ENCODE measurements at places on chromosomes 16 and 17.
A peak's percentile ranks its signal among the peaks of the same experiment; 100 is the strongest.

DNA sequence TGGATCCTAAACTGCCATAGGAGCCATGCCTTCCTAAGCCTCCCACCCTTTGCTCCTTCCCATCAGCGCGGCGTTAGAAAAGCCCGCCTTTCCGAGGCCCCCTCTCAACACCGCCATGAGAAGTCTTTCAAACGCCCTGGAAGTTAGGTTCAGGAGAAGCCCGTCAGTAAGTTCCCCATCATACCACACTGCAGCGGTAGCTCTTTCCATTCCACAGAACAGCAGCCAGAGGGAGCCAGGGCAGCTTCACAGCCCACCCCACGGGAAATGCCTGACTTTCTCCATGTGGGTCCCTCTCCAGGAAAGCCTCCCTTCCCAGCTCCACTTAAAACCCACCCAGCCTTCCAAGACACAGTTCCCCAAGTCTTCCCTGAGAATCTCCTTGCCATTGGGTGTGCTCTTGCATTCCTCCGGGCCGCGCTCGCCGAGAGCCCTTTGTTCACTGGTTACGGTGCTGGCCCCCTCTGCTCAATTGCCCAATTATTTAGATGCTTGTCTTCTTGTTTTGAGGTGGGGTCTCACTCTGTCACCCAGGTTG is 28.7 kb downstream of the KIAA0513 start:
- no peak for DNase-seq

DNA sequence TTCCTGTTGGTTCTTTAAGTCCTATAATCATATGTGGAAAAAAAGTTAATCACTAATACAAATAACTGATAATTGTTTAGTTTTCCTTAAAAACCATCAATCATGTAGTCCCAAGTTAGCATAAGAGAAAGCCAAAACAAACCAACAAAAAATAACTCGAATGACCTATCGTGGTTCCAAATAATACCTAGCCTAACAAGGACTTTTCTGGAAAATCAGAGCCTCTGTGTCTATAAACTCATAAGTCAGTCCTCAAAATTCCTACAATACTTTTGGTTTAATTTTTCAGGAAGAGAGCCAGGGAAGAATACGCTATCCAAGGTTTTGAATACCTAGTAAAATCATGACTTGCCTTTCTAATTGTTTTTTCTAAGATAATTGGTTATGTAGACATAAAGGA is 975.3 kb upstream of the SOX9 start:
- no peak for DNase-seq

DNA sequence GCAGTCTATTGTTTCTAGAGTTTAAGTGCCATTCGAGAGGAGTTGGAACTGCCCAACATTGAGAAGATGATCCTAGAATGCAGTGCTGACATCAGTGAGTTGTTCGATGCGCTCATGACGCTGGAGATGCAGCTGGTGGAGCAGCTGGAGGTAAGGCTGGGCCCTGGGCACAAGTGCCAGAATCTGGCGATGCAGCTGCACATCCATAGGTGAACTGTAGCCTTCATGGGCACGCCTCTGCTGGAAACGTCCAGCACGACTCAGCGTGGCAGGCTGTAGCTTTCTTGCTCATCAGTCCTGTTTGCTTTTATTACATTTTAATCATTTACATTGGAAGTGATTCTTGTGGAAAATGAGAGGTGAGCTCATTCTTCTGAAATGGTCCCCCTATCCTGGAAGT is 31.7 kb downstream of the DRC3 start:
- DNase-seq: no peak

GRCh38 chr16:55651841-55652824 is 3.7 kb upstream of the SLC6A2 start:
- no peak for DNase-seq

DNA sequence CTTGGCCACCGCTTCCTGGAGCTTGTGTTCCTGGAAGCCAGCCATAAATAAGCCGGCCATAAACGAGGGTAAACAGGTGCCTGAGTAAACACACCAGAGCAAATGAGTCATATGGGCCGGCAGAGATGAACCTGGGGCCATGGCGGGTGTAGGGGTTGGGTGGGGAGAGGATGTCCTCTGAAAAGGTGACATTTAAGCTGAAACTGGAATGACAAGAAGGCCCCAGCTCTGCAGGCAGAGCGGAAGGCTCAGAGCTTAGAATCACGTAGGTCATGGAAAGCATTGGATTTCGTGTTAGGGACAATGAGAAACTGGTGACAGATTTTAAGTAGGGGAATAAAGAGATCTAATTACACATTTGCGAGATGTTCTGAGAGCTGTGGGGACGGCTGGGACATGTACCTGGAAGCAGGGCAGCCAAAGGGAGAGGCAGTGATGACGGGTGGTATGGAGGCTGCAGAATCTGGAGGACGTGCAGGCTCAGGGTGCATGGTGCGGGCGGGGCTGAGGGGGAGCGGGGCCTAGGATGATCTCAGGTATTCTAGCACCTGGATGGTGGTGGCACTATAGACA is 8.1 kb upstream of the DNASE1 start:
- DNase-seq: no peak

DNA sequence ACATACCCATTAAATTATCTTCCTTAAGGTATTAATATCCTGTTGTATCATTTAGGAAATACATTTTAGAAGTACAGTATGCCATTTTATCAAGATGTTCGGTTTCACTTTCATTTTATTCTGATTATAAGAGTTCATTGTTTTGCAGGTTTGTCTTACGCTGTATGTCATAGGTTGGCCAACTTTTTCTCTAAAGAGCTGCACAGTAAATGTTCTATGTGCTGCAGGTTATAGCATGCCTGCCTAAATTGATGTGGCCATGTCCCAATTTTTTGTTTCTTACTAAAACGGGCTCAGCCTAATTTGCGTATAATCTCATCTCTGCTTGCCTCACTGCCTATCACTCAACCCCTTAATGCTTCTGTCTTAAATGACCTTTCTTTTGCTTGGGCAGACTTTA is 126.4 kb downstream of the USP22 start:
- DNase-seq: no peak

GRCh38 chr17:29433541-29433940 is 43.4 kb downstream of the TAOK1 start:
- DNase-seq: no peak

DNA sequence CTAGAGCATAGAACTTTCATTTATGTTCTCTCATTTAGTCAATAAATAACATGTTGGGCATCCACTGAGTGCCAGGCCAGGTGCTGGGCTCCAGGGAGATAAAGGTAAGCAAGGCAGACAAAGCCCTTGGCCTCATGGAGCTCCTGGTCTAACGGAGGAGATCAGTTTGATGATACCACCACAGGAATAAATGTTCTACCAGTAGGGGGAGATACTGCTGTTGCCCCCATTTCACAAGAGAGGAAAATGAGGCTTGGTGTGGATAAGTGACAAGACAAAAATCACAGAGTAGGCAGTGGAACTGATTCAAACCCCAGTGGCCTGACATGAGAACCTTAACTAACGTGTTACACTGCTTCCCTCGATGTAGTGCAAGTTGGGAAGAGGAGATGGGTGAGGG is 80.4 kb upstream of the ERCC4 start:
- DNase-seq: no peak

DNA sequence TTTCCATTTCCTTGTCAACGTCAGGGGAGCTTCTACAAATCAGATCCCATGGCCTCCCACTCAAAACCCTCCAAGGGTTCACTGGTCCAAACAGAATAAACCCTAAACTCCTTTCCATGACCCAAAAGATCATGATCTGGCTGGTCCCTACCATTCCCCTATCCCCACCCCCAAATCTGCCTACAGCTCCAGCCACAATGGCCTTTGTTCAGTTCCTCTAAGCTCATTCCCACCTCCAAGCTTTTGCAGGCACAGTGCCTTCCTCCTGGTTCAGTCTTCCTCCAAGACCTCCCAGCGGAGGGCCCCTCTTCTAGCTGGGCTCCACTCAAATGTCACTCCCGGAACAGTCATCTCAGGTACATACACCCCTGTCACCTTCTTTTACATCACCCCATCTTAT is 2.0 kb downstream of the GPRC5B start:
- peak; percentile 66 for DNase-seq

DNA sequence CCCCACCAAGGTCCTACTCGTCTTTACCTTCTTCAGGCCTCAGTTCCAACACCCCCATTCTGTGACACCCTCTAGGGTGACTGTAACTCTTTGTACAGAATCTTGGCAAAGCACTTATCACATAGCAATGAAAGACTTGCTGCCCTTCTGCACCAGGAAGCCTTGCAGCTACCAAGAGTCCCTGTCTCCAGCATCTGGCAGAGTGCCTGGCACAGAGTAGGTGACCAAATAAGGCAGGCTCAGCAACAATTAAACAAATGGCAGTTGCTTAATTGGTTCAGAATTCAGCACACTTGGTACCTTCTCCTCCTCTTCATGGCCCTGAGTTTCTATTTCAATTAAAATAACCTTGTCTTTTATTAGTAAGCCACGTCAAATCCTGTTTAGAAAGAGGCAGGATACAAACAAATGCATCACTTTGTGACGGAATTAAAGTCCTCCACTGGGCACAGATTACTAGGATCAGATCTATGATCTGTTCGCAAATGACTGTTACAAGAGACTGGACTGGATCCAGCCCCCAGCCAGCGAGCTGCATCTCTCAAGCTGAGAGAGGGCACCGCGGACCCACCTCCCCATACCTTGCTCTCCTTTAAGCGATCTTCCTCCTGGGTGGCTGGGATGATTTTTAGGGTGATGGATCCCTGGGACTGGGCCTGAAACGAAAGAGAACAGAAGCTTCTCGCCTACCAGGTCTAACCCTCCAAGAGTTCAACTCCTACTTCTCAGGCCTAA is 9.4 kb downstream of the MPP3 start:
- DNase-seq: no peak

DNA sequence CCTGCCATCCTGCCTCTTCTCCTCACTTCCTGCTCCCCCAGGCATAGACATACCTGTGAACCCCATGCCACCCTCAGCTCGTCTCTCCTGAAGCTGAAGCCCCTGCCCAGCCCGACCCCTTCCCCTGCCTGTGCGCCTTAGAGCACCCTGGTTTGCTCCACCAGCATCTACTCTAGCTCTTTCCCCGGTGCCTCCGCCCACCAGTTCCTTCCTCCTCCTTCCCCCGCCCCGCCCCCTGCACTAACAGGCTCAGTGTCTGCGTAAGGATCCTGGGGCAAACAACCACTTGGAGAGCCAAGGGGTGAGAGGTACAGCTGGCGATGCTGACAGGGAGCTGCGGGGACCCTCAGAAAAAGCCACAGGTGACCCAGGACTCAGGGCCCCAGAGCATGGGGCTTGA is 1.9 kb downstream of the GPR142 start:
- no peak for DNase-seq

DNA sequence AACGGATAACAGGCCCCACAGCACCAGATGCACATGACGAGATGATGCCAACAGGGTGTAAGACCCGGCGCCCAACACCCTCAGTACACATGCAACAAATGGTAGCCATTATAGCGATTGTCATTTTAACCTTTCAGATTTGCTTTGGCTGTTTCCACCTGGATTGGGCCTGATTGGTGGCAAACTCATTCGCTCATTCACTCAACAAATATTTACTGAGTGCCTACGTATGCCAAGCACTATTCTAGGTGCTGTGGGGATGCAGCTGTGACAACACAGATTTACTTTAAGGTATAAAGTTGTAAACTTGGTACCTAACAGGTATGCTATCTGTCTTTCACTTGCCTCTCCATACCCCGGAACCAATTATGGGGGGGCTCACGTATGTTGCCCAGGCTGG is 66.8 kb downstream of the SRCIN1 start:
- no peak for DNase-seq

- peak; percentile 64 for DNase-seq
Observed at GRCh38 chr17:35801583-35802224, 6.3 kb upstream of the MMP28 start.

DNA sequence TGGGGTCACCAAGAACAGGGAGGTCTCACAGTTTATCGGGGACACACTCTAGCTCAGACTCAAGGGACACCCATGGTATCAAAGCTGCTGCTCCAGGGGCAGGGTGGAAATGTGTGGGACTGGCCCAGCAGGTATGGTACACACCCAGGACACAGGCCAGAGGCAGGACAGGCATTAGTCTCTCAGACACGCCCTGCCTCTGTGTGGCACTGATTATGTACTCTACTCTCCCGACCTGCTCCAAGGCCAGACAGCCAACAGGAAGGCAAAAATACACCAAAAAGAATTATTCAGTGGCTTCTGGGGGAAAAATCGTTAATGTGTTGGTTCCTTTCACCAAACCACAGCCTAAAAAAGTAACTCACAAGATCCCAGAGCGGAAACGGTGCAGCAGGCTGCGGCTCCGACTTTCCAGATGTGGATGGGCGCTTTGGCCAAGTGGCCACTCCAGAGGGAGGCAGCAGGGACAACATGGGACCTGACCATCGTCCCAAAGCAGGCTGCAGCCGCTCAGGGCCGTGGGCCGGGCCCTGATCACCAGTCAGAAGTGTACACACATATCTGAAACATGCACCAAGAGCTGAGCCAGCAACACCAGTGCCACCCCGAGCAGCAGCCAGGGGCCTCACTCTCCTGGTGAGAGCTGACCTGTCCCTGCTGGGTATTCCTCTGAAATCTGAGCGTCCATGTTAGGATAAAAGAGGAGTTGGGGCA is 1.0 kb upstream of the SIRT7 start:
- no peak for DNase-seq

DNA sequence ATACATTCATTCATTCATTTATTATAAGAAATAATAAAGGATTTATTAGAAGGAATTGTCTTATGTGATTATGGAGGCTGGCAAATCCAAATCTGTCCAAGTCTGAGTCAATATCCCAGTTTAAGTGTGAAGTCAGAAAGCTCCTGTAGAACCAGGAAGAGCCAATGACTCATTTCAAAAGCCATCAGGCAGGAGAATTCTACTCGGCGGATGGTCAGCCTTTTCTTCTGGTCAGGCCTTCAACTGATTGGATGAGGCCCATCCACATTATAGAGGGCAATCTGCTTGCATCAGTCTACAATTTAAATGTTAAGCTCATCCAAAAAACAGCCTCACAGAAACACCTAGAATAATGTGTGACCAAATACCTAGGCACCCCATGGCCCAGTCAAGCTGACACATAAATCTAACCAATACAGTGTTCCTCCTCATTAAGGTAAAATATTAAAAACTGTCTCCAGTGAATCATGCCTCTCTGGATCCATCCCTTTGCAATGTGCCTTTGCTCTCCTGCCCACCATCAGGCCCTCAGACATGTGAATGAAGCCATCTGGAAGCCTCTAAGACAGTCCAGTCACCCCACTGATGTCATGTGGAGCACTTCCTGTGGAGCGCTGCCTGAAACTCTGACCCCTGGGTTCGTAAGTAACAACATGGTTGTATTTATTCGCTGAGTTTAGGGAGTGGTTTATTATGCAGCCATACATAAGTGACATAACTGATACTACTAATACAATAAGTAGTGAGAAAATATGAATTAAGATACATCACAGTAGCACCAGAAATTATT is 69.2 kb upstream of the WSB1 start:
- DNase-seq: no peak
